Fibroblast of skin of right quadriceps (primary cell): ENCODE measurements at places on chromosomes 2 and 18.
A peak's percentile ranks its signal among the peaks of the same experiment; 100 is the strongest.

- no peak for DNase-seq
Observed at GRCh38 chr2:163711699-163712098, 24.1 kb downstream of the FIGN start.

GRCh38 chr2:127643439-127644065 is 2.4 kb upstream of the GPR17 start:
- no peak for DNase-seq

DNA sequence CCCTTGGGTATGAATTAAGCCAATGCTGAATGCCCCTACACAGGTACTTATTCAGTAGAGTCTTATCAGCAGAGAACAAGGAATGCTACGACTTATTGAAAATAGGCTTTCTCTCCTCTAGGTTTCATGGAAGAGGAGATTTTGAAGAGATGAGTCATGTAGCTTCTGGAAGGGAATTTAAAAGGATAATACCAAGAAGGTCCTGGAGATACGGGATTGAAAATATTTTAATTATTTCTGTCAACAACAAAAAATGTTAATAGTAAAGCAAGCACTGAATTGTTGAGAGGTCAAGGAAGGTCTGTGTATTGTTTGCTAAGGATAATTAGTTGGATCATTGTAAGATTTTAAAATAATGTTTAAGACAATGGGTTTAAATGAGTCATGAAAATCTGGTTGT is 293.0 kb upstream of the SPHKAP start:
- DNase-seq = peak; percentile 57

DNA sequence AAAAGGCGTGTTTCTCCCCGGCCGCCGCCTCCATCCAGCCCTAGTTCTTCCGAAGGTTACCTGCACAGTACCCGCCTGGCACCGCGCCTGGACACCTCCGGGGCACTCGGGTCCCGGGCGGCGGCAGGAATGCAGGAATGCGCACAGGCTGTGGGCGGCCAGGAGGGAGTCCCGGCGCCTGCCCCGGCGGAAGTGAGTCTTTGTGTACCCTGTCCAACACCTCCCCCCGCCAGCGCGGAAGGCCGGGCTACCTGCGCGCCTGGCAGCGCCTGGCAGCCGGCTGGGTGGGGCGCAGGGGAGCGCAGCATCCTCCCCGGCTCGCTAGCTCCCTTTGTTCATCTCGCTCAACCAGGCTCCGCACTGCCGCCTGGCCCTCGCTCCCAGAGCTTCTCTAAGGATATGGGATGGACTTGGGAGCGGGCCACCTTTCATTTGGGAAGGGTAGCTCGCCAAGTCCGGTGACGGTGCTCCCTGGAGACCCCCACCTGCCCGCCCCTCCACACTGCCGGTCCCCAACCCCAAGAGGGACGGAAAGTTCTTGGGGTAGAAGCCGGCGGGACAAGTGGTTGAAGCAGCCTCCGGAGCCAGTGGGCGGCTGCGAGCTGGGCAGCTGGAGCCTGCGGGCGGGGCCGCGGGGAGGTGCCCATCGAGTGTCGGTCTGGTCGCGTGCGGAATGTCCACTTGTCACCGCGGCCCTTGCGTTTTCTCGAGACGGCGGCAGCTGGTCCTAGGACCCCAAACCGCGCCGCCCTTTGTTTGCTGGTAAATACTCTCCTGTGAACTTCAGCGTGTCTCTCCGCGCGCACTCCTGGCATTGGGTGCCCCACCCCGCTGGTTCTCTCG is 1.2 kb upstream of the ST6GAL2 start:
- peak; percentile 25 for DNase-seq

- DNase-seq = no peak
Observed at GRCh38 chr18:34117319-34117718, 107.4 kb downstream of the NOL4 start.

GRCh38 chr2:207624185-207625013 is 795 bp downstream of the METTL21A start:
- peak; percentile 70 for DNase-seq

- no peak for DNase-seq
Observed at GRCh38 chr2:156779416-156780120, 343.4 kb downstream of the GPD2 start.

DNA sequence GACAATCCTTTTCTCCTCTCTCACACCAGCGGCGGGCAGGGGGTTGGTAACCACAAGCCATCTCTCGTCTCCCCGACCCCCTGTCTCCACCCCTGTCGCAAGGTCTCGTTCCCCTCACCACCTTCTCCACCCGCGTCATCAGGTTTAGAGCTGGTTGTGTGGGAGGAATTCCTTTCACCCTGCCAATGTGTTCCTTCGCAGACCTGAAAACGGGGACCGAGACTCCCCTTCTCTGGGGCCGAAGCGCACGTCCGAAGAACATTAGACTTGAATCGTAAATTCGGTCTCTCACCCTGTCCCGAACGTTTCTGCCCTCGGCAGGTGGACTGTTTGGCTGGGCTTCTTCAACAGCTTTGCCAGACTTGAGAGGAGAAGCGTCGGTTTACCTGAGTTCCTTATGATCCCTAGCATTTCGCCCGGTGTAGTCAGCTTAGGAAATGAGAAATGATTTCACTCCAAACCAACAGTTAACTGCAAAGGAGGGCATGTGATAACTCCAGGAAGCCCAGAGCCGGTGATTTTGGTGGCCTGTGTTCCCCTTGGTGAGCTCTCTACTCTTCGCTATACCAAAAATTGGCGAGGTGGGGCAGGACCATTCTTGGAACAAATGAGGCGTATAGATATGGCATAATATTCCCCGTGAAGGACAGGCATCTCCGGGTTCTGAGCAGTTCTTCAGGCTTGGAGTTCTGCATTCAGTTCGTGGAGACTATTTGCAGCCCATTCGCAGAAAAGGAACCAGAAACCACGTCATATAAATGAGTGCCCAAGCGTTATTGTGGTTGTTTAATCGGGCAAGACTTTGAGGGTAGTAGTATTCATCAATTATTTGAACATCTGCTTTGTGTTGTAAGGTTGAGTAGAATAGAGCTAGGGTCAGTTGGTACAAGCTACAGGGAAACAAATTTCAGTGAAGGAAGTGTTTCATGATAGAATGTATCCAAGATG is 694 bp downstream of the CFAP36 start:
- DNase-seq = no peak

DNA sequence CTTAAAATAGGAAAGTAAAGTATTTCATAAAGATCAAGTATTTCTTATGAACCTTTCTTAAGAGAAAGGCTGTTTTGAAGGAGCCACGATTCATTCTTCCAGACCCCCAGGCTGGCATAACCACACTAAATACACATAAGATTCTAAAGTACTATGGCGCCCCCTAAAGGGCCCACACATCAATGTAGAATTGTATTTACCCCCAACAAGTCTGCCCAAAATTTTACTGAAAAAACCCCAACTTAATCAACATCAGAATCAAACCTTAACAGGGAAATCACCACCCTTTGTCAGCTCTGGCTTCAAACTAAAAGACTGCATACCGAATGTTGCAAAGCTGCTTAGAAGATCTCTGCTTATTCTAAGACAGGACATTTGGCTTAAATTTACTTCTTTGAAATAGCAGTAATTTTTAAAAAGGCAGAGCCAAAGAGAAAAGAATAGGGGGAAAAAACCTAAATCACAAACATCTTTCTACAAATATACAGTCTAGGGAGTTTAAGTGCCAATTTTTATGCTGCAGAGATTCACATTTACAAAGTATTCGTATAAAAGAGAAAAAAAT is 20.4 kb upstream of the BCL2 start:
- peak; percentile 40 for DNase-seq

DNA sequence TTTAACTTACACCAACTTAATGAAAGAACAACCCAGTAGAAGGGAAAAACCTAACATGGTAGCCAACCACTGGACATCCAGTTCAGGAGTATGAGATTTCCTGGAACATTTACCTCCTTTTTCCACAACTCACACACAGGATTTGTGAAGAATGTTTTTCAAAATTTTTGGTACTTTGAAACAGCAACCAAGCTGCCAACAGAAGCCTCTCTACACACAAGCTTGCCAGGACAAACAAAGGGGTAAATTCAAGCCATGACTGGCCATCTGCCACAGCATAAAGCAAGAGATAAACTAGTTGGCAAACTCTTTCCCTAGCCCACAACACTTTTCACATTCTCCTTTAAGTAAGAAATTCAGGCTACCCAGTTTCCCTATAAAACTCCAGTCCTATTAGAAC is 21.4 kb downstream of the MGAT4A start:
- no peak for DNase-seq

DNA sequence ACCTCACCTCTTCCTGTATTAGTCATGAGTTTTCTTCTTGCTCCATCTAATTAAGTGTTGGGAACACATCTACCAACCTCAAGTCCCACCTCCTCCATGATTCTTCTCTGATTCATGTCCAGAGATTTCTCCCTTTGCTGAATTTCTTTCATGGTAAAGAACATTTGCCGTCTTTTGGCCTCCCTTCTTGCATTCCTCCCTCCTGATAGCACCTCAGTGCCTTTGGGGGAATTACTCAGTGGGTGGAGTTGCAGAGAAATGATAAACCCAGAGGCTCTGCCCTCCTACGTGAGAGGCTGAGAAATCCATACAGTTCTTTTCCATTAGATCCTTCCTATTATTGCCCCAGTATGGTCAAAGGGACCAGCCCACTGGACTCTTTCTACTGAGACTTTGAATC is 651.9 kb downstream of the SLC4A3 start:
- DNase-seq = peak; percentile 89

GRCh38 chr18:9321017-9321452 is 13.5 kb upstream of the TWSG1 start:
- peak; percentile 87 for DNase-seq

GRCh38 chr2:6744038-6744437 is 121.7 kb downstream of the CMPK2 start:
- DNase-seq = no peak

GRCh38 chr18:7681298-7681697 is 114.2 kb downstream of the PTPRM start:
- DNase-seq = no peak

- DNase-seq = peak; percentile 96
Observed at GRCh38 chr2:201532686-201533304, 81.3 kb downstream of the STRADB start.

GRCh38 chr2:66526180-66526579 is 91.3 kb downstream of the MEIS1 start:
- no peak for DNase-seq

DNA sequence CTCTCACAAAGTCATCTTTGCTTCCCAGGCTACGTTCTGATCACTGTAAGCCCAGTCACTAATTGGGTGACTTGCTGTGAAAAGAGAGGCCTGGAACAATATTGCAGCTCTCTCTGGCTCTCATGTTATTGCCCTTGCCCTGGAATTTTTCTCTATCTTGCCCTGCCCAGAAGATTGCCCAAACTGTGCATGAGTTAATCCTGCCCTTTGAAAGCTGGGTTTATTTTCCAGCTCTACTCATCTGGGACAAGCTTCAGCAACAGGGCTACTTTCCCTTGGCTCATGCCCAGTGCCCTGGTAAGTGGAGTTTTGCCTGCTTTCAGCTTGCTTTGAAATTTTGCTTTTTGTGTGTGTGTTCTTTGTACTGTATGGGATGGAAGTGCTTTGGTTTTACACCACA is 6.9 kb upstream of the EHBP1 start:
- no peak for DNase-seq

- DNase-seq = peak; percentile 68
Observed at GRCh38 chr2:189685540-189686229, 11.2 kb downstream of the ANKAR start.

DNA sequence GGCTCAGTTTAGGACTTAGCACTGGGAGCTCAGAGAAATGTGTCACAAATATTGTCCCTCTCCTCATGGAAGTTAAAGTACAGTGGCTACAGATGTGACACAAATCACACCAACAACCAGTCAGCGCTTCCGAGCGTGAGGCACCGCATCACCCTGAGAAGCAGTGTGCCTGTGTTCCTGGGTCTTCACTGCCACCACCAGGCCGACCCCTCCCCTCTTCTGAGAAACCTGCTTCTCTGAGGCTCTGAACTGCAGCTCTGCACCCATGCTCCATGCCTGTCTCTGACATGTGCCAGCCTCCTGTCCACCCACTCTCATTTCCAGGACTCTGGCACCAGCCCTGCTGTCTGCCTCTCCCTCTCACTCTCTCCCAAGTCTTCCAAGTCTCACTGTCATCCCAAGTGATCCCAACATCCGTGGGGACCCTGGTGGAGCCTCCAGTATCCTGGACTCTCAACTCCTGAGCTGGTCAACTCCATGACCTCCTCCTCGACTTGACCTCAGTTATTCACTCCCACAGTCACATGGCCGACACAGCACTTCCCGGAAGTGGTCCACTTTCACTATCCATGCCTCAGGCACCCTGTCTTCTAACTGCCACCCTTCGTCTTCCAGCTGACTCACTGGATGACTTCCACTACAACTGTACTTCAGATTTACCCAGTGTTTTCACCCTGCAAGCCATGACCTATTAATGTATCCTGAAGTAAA is 73.5 kb downstream of the FBXO15 start:
- no peak for DNase-seq

- peak; percentile 81 for DNase-seq
Observed at GRCh38 chr2:174577967-174578589, 19.5 kb downstream of the WIPF1 start.

DNA sequence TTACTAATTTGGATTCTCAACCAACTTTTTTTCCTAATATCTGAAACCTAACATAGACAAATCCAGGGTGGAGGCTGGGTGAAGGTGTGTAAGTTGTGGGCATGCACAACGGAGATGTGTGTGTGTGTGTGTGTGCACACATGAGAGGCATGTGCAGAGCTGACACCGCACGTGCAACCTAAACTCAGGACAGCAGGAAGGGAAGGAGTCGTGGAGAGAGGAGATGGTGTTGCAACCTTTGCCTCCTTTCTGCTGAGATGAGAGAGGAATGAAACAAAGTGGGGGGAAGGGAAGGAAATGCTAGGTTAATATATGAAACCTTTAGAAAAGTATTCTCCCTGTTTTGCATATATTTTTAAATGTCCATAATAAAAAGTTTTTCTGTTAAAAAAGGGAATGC is 64.7 kb downstream of the KCTD1 start:
- no peak for DNase-seq

GRCh38 chr18:8422391-8422790 is 186.8 kb upstream of the RAB12 start:
- no peak for DNase-seq

DNA sequence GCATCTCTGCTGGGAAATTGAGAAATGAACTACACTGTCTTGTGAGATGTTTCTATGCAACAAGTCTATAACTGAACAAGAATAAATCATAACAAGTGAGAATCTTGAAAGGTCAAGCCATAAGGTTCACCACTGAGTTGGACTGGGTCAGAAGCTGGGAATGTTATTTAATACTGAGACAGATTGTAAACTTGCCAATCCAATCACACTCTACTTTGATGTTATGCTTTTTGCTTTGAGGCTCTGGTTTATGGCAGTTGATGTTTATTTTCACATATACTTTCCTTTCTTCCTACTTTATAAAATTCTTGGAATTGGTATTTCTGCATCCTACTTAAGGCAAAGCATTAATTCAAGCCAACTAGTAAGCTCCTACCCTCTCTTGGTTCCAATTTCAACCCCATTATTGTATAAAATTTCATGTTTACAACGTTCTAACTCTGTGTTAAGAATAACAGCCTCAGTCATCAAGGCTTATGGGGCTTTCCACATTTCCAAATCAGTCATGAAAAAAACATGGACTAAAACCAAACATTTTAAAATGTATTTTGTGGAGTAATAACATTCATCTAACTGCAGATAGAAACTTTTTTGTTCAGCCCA is 533.4 kb downstream of the NYAP2 start:
- no peak for DNase-seq

- DNase-seq = no peak
Observed at GRCh38 chr2:168272225-168272624, 24.8 kb upstream of the STK39 start.

- DNase-seq = peak; percentile 8
Observed at GRCh38 chr18:32730620-32731091, 42.2 kb downstream of the KLHL14 start.
